ENCODE measurements at places on chromosomes 5 and 9.

DNA sequence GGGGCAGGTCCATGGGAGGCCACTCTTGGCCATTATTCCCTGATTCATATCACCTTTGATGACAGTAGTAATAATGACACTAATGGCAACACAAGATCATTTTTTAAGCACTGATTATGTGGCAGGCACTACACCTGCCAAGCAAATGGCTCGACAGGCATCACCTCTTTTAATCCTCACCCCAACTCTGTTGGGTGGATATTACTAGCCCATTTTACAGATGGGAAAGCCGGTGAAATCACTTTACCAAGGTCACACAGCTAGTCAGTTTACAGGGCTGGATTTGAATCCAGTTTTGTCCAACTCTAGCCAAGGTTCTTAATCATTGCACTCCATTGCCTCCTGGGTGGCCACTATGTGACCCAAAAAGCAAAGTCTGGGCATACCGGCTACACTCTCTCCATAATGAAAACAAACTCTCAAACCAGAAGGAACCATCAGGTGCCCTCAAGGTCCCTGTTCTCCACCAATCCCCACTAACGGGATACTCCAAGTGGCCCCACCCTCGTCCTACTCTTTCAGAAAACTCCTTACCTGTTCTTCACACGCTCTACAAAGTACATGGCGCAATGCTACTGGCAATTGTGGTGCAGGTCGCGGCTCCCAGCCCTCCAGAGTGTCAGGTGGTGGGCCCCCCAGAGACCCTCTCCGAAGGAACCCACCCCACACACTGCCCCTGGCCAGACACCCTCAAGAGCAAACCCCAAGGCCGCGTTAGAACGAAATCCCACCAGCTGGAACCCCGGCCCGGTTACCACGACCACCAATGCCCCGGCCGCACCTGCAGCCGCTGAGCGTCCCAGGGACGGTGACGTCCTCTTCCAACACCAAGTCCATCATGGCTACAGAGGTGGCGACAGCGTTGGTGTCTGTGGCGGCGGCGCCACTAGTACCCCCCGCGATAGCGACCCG lies 572 bp downstream of the CDK5RAP2 start:
- no peak for DNase-seq

DNA sequence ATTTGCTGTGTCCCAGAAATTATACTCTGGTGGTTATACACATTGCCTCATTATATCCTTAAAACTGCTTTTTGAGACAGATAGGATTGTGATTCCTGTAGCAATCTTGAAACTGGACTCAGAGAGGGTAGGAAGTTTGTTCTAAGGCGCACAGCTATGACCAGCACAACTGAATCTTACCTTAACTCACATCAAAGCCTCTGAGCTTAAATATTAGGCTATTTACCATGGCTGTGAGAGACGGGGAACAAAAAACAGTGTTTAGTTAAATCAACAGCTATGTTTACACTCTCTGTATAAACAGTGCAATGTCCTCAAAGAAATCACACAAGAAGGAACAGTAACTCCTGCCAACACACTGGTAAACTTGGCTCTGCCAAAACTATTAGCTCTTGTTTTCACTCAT lies 50.9 kb upstream of the TUT7 start:
- no peak for DNase-seq

GRCh38 chr5:148186248-148187003 lies 16.4 kb upstream of the SPINK6 start:
- no peak for DNase-seq

GRCh38 chr5:174724484-174725260 lies at the start of gene MSX2:
Gene MSX2, plus strand, starts transcription at chr5:174724582. Its CDS starts 78 bp downstream, at chr5:174724660.
- DNase-seq: no peak

DNA sequence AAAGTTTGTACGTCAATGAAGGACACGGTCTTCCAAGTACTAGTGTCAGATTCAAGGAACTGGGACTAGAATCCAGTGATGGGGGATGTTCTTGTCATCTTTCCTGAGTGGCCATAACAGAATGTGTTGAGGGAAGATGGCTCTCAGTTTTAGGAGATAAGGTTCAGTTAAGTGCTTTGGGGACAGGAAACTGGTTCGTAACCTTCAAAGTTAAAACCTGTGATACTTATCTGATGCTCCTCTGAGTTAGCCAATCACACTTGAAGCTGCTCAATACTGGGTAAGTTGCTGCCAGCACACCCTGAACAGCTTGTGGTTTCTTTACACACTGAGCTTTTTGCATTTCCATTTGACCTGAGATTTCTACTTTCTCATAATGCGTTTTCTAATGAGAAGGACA lies 64.4 kb downstream of the PIK3R1 start:
- DNase-seq: no peak

DNA sequence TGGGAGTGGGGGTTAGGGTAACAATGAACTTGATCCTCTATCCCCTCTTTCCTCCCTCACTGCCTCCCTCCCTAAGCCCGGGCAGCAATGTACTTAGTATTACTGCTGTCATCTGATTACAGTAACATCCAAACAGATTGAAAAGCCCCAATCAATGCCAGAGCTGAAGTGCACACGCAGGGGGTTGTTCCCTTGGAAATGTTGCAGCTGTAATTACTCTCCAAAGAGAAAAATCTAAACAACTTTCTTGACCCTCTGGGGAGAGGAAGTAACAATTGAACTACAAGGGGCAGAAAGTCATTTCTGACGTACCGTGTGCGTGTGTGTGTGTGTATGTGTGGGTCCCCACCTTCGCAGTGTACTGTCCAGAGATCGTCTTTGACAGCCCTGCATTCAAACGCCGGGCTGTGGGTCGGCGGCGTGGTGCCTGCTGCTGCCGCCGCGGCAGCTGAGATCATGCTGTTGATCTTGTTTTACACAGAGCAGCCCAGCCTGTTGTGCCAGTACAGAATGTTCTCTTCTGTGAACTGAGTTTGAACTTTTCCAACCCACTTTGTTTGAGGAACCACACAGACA lies 66.0 kb upstream of the KLF9 start:
- DNase-seq: no peak

GRCh38 chr5:90590-91547 lies 1.1 kb upstream of the PLEKHG4B start:
- DNase-seq: no peak

GRCh38 chr9:4503103-4503502 lies 12.8 kb downstream of the SLC1A1 start:
- DNase-seq: no peak

- no peak for DNase-seq
Observed at GRCh38 chr5:142466195-142466971, 141.6 kb upstream of the SPRY4 start.

GRCh38 chr9:138078846-138079245 lies 201.3 kb downstream of the CACNA1B start:
- DNase-seq: no peak

GRCh38 chr9:127982912-127983311 lies 2.1 kb upstream of the EEIG1 start:
- no peak for DNase-seq

GRCh38 chr9:29389421-29389820 lies 1816.1 kb upstream of the C9orf72 start:
- DNase-seq: no peak

DNA sequence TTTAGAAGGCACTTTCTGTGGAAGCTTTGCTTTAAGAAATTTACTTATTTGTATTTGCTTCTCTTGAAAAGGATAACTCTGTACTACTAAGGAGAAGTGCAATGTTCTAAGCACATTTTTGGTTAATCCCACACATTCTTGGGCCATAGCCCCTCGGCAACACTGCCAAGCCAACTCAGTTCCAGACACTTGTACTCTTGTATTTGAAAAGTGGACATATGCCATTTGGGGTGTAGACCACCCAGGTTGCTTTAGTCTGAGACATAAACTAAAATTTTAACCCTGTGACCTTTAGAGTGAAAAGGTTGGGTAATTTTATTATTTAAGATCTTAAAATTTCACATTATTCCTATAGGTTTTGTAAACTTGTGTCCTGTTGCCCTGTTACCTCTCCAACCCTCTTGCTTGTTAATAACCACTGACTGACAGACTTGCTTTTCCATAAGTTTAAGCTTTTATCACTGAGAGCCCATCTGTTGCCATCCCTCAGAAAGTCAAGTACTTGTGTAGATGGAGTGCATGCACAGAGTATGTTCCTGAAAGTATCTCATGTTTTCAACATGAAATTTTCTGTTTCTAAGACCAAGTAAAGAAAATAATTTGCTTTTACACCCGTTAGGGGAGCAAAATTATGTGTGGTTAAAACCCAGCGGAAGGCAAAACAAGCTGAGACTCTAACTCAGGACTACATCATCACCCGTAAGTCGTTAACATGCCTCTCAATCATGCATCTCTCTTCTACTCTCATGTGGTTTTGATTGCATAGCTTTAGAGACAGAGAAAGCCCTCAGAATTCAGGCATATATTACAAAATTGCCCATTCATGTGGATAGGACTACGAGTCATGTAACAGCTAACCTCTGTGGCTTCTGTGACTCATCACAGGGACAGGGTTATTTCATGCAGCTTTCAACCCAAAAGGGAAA lies 117.3 kb downstream of the GDNF start:
- no peak for DNase-seq
